ENCODE measurements at places on chromosomes 2 and 18. TPM values are rescaled to one million over a fixed set of nuclear protein-coding genes. Genes with fewer than 3 reads are reported as not detected.

The ALK gene
- total RNA-seq = not detected

The LRRTM1 gene
- not detected for total RNA-seq

The CDK15 gene
- not detected for total RNA-seq

The QPCT gene
- not detected for total RNA-seq

The MYOM1 gene
- 0.40 TPM for total RNA-seq

The RGPD4 gene
- 0.19 TPM for total RNA-seq

The CNDP1 gene
- not detected for total RNA-seq

The CRYGC gene
- total RNA-seq = not detected

The FBXO41 gene
- total RNA-seq = 11.0 TPM

The TLX2 gene
- 0.10 TPM for total RNA-seq

The MAP3K19 gene
- total RNA-seq = not detected

The CIDEA gene
- not detected for total RNA-seq

The PTGR3 gene
- total RNA-seq = 28.4 TPM

The CTLA4 gene
- total RNA-seq = 69.7 TPM

The STON1 gene
- total RNA-seq = 0.57 TPM

The ACMSD gene
- total RNA-seq = not detected

The CTNNA2 gene
- not detected for total RNA-seq

The HRH4 gene
- not detected for total RNA-seq

The CRACDL gene
- 0.35 TPM for total RNA-seq

The C2orf42 gene
- 23.3 TPM for total RNA-seq

The LRRTM4 gene
- total RNA-seq = not detected

The RNF181 gene
- total RNA-seq = 86.8 TPM

The GGCX gene
- total RNA-seq = 17.5 TPM

The SERPINB13 gene
- total RNA-seq = not detected

The SRD5A2 gene
- not detected for total RNA-seq

The TGFA gene
- total RNA-seq = 0.64 TPM

The PRSS56 gene
- not detected for total RNA-seq

The KIF5C gene
- 18.6 TPM for total RNA-seq

The DUSP19 gene
- total RNA-seq = 5.0 TPM

The ANKRD44 gene
- total RNA-seq = 87.8 TPM

The LAMA3 gene
- total RNA-seq = 0.10 TPM

The CPS1 gene
- 0.96 TPM for total RNA-seq

The KHK gene
- total RNA-seq = 10.2 TPM

The GPR39 gene
- total RNA-seq = not detected

The ANKMY1 gene
- 17.4 TPM for total RNA-seq

The DIPK1C gene
- not detected for total RNA-seq

The SLC4A3 gene
- not detected for total RNA-seq

The PTH2R gene
- not detected for total RNA-seq

The GCKR gene
- total RNA-seq = not detected

The MYO7B gene
- total RNA-seq = 0.41 TPM

The SIGLEC15 gene
- not detected for total RNA-seq

The AFF3 gene
- total RNA-seq = 1.5 TPM

The BOK gene
- not detected for total RNA-seq

The ARHGAP15 gene
- total RNA-seq = 85.7 TPM

The SLC39A6 gene
- total RNA-seq = 15.7 TPM

The SULT1C2 gene
- not detected for total RNA-seq

The PLB1 gene
- total RNA-seq = 1.3 TPM

The DNAH7 gene
- 0.29 TPM for total RNA-seq

The TBR1 gene
- not detected for total RNA-seq

The RNF152 gene
- 0.17 TPM for total RNA-seq

The TIGD1 gene
- total RNA-seq = 7.7 TPM

The AQP4 gene
- total RNA-seq = not detected

The PLGLB1 gene
- total RNA-seq = 0.37 TPM

Measured in activated naive CD4-positive, alpha-beta T cell treated with anti-CD3 and anti-CD28 coated beads for 36 hours (primary cell).